ENCODE measurements at places on chromosomes 6 and 20.

- peaks cover 2% of the 10 kb centered on the region for H3K4me1 ChIP-seq
- H3K36me3 ChIP-seq = no peaks in the 10 kb centered on the region
- H3K27ac ChIP-seq = no peak overlapping the region
- H3K4me3 ChIP-seq = no peak overlapping the region
- no peak for DNase-seq
Observed at GRCh38 chr6:103677290-103677689, 1182.4 kb downstream of the HACE1 start.

- H3K27ac ChIP-seq = no peak overlapping the region
- no peak overlapping the region for H3K4me3 ChIP-seq
- no peaks in the 10 kb centered on the region for H3K4me1 ChIP-seq
- peaks cover 3% of the 10 kb centered on the region for H3K36me3 ChIP-seq
Observed at GRCh38 chr6:166204852-166205650, 37.4 kb upstream of the TBXT start.

GRCh38 chr20:24627291-24627690 is 157.9 kb downstream of the SYNDIG1 start:
- H3K4me3 ChIP-seq = no peak overlapping the region
- no peaks in the 10 kb centered on the region for H3K4me1 ChIP-seq
- H3K36me3 ChIP-seq = no peaks in the 10 kb centered on the region
- peaks cover 5% of the 10 kb centered on the region for H3K27me3 ChIP-seq
- H3K27ac ChIP-seq = no peak overlapping the region
- no peak for DNase-seq

GRCh38 chr20:39986173-39986904 is 702.7 kb downstream of the MAFB start:
- H3K4me1 ChIP-seq = no peaks in the 10 kb centered on the region
- DNase-seq = no peak
- H3K36me3 ChIP-seq = no peaks in the 10 kb centered on the region

- peaks cover 38% of the 10 kb centered on the region for H3K27me3 ChIP-seq
- H3K4me1 ChIP-seq = no peaks in the 10 kb centered on the region
- no peaks in the 10 kb centered on the region for H3K36me3 ChIP-seq
- H3K4me3 ChIP-seq = no peak overlapping the region
Observed at GRCh38 chr6:24631671-24632070, 14.3 kb downstream of the KIAA0319 start.

GRCh38 chr6:148593813-148594170 is 153.0 kb upstream of the UST start:
- DNase-seq = no peak
- no peak overlapping the region for H3K4me3 ChIP-seq
- H3K27me3 ChIP-seq = peaks cover 36% of the 10 kb centered on the region
- peaks cover 3% of the 10 kb centered on the region for H3K4me1 ChIP-seq
- H3K36me3 ChIP-seq = no peaks in the 10 kb centered on the region
- H3K27ac ChIP-seq = no peak overlapping the region

DNA sequence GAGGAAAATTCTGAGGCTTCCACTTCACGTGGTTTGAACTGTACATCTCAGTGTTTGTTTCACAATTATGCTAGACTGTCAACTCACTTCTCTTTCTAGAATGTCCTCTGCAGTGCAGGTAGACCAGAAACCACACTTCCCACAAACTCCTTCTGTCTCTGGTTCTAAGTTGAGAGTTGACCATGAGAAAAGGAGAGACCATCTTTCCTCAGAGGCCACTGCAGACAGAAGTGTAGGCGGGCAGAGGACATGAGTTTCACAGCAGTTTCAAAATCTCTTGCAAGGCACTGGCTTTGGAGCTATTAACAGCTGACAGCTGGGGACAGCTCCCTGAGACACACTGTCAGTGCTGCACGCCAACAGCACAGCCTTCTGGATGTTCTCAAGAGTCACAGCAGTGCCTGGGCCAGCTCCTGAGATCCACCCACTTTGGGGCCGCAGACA is 55.4 kb upstream of the MOXD1 start:
- DNase-seq = no peak
- H3K4me3 ChIP-seq = no peak overlapping the region
- no peak overlapping the region for H3K27ac ChIP-seq
- peaks cover 46% of the 10 kb centered on the region for H3K36me3 ChIP-seq

- no peaks in the 10 kb centered on the region for H3K36me3 ChIP-seq
- H3K4me1 ChIP-seq = peaks cover 6% of the 10 kb centered on the region
- DNase-seq = no peak
- peaks cover 51% of the 10 kb centered on the region for H3K27me3 ChIP-seq
- H3K27ac ChIP-seq = no peak overlapping the region
Observed at GRCh38 chr20:51801122-51801822, 1.0 kb downstream of the SALL4 start.

- DNase-seq = no peak
- H3K4me3 ChIP-seq = no peak overlapping the region
- no peak overlapping the region for H3K27ac ChIP-seq
Observed at GRCh38 chr6:157216570-157216969, 106.7 kb downstream of the TMEM242 start.

All from effector memory CD8-positive, alpha-beta T cell (primary cell).